Stimulated activated CD4-positive, alpha-beta T cell treated with anti-CD3 and anti-CD28 coated beads, Interleukin-15, amount 100 ng/mL, for 1 hour (primary cell): ENCODE measurements at places on chromosomes 3 and 15.

- no peak for DNase-seq
Measured at GRCh38 chr15:101047301-101047781, 128.2 kb downstream of the LRRK1 start.

GRCh38 chr3:78792733-78793132, 975.1 kb downstream of the ROBO1 start:
- DNase-seq, result no peak

GRCh38 chr3:64509206-64509605, 178.6 kb downstream of the ADAMTS9 start:
- no peak for DNase-seq

- no peak for DNase-seq
Measured at GRCh38 chr3:55203546-55203945, 275.7 kb upstream of the LRTM1 start.

- no peak for DNase-seq
Measured at GRCh38 chr3:128504963-128505730, 12.1 kb upstream of the GATA2 start.

DNA sequence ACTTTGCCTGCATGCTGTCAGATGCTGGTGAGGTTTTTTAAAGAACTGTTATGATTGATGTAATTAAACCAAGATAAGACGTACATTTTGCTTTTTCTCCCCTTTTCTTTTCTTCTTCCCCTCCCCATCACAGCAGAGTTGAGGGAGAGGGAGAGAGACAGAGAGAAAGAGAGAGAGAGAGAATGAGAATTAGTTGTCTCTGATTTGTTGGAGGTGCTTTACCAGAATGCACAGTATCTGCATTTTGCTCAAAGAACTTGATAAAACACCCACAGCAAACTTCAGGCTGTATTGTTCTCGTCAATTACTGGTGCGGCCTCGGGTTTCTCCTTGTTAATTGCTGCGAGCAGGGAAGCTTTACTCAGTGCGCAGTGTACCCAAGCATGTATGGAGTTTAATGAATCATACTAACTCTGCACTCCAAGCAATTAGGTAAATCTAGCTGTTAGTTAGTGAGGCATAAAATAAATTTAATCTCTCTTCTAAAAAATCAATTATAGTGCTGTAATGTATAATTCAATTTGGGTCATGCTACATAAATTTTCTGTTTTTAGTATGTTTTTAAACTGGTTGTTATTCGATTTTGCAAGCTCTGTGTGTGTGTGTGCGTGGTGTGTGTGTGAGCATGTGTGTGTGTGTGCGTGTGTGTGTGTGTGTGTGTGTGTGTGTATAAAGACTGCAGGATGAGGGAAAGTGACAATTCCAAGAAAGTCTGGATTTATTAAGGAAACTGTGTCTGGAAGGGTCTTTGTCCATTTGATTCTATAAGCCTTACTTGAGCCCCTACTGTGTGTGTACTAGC, 273.4 kb downstream of the TLE3 start:
- no peak for DNase-seq

DNA sequence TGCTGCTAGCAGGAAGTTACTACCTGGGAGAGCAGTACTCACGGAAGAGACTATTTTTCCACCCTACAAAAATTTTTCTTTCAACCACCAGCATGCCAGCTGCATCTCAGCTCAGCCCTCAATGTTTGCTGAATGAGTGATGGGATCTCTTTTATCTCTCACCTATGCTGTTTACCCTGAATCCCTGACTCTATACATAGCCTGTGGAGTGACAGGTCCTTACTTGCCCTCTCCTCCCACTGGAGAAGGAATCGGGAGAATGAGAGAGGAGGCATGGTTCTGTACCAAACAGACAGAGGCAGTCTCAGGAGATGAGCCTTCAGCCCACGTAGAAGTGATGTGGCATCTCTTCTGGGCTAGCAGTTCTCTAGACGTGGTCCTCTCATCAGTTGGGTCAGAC, 6.7 kb upstream of the DGKG start:
- no peak for DNase-seq

GRCh38 chr15:78909160-78909695, 35.6 kb downstream of the CTSH start:
- no peak for DNase-seq

- no peak for DNase-seq
Measured at GRCh38 chr15:81751256-81751655, 294.6 kb downstream of the MEX3B start.

DNA sequence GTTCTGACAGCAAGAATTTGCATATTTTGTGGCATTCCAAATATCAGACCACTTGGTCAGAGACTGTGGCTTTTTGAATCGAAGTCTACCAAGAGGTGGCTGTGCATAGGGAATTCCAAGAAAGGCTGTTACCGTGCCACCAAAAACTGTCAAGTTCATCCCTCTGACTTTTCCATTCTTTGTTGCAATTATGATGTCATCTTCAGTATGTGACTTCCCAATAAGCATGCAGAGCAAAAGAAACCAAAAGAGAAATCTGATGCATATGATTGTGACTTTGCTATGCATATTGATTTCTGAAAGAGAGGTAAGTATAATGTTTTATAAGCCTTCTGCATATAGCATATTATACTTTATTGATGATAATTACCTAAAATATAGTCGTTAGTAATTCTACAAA, 6.5 kb downstream of the BCHE start:
- DNase-seq, result no peak

GRCh38 chr3:66464512-66464894, 36.3 kb downstream of the LRIG1 start:
- DNase-seq, result no peak

- DNase-seq, result no peak
Measured at GRCh38 chr3:147509448-147509847, 100.3 kb downstream of the ZIC1 start.

DNA sequence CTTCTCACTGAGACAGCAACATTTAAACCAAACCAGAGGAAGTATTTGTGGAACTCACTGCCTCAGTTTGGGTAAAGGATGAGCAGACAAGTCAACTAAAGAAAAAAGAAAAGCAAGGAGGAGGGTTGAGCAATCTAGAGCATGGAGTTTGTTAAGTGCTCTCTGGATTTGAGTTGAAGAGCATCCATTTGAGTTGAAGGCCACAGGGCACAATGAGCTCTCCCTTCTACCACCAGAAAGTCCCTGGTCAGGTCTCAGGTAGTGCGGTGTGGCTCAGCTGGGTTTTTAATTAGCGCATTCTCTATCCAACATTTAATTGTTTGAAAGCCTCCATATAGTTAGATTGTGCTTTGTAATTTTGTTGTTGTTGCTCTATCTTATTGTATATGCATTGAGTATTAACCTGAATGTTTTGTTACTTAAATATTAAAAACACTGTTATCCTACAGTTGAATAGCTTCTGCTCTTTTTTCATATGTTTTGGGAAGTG, 23.3 kb downstream of the CLDN18 start:
- no peak for DNase-seq

DNA sequence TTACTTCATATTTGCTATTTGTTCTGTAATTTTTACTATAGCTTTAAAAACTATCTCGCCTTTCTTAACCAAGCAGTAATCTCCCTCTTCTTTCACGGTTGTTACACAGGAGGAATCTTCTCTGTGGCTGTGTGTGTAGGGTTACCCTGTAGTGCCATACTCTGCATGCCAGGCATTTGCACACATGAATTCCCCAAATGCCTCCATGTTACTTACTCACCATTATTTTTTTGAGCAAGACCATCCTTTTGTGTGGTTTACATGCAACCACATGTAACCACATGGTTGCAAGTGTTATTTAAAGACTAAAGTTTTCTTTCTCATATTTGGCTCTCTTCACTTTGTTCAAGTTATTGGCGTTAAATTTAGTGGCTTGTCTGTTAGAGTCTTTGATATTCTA, 45.5 kb downstream of the HPS3 start:
- no peak for DNase-seq

DNA sequence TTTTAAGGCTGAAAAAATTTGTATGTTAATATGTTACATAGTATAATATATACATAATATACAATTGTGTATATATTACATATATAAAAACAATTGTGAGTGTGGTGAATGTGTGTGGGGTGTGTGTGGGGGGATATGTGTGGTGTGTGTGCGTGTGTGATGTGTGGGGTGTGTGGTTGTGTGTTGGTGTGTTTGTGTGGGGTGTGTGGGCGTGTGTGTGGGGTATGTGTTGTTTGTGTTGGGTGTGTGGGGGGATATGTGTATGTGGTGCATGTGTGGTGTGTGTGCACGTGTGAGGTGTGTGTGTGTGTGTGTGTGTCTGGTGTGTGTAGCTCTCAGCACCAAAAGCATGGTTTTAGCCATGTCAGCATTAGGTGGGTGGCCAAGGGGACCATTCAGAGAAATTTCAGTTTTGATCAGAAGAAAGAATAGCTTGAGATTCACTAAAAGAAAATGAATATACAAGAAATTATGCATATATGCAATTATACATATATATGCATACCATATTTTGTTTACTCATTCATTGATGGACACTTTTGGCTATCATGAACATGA, 118.9 kb downstream of the ALDH1A2 start:
- DNase-seq, result no peak

DNA sequence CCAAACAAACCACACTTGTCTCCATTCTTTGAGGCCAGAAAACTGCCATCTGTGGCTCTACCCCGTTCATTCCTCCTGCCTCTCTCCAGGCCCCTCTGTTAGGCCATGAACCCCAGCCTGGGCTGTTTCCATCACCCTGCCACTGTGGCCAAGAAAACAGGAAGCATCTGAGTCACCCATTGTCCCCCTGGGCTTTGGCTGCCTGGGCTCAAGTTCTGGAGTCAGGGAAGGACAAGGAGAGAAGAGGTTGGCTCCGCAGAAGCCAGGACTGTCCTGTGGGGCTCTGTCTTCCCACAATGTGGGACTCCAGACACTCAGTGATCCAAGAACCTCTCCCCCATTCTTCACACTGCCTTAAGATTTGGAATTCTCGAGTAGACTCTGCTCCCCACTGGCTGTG, 14.8 kb upstream of the LCTL start:
- no peak for DNase-seq

DNA sequence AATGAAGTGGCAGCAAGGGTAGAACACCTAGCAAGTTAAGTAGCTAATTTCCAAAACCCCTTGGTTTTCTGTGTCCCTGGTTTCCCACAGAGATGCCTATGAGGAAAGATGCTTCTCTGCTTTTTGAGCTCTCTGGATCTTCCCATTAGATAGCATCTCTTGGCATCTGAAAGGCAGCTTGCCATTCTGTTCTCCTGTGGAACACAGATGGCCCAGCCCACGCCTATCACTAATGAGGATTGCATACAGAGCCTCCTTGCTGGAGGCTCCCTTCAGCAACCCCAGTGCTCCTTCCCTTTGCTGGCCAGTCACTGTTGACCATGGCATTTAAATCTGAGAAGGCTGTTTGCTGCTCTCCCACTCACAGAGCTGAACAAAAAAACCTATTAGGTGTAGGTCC, 34.4 kb upstream of the ETV5 start:
- DNase-seq, result no peak

GRCh38 chr3:44885618-44886017, 11.2 kb downstream of the TGM4 start:
- no peak for DNase-seq

GRCh38 chr3:129196601-129197000, 12.9 kb upstream of the CNBP start:
- no peak for DNase-seq

- no peak for DNase-seq
Measured at GRCh38 chr3:184503647-184504046, 57.9 kb upstream of the EPHB3 start.

DNA sequence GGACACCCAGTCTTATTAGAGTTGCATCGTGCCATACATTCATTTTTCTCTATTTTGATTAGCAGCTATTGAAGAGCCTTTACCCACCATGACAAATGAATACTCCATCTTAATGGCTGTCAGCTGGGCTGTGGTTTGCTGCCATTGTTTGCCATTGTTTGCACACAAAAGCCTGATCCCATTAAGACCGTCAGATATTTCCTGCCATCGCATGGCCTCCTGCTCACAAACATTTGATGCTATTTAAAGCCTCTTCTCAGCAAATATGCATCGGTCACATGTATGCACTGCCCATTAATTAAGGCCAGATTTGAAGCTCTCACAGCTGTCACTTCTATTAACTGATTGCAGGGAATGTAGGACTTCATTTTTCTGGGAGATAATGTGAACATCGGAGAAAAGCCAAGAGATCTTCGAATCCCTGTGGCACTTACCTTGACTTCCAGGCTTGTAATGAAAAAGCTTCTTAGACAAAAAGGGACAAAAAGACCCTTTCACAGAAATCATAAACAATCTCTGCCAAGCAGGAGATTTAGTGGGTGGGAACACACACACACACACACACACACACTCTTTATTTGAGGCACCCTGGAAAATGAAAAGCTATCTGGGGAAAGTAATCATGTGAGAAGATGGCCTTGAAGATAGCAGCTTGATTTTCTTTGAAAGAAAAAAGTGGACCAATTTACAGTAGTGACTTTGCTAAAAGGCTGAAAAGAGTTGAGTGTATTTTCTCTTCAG, 175.4 kb upstream of the NR2E3 start:
- DNase-seq, result no peak

GRCh38 chr15:24772266-24772665, 96.7 kb downstream of the NPAP1 start:
- no peak for DNase-seq

GRCh38 chr3:12027184-12027846, 23.1 kb downstream of the SYN2 start:
- no peak for DNase-seq

DNA sequence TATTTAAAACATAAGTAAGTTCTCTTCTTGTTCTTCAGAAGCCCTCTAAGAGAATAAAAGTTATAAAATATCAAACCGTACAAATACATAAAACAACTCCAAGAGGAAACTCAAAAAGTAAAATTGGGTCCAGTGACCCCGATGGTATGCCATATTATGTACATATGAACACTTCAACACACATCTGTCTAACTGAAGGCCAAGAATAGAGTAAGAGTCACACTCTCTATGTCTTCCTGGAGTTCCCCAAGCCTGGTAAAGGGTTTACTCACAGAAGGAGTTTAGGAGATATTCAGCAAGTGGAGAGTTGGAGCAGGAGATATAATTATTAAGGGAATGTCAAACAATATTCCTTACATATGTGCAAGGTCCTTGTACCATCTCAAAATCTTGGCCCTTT, 101.3 kb upstream of the EIF1B start:
- DNase-seq, result no peak

- DNase-seq, result no peak
Measured at GRCh38 chr3:178129109-178129508, 407.1 kb upstream of the KCNMB2 start.

DNA sequence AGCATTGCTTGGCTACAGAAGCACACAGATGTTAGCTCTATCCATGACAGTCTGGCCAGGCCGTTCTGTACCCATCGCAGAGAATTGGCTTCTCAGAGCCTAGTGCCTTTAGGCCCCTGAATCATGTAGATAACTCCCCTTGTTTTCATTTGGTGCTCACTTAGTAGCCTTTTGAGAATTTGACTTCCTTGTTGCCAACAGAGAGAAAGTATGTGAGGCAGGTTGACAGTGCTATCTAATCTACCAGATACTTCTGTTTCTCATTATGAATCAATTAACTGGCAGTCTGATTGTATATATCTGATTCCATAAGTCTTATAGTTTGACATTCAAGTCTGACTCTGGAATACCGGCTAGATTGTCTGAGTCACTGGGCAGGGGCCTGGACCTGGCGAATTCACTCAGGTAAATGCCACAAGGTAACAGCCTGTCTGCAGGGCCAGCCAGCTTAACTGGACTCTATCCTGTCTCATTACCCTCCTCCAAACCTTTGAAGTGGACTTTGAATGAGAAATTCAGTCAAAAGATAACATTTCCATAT, 160.2 kb downstream of the GHSR start:
- no peak for DNase-seq
